ENCODE measurements at places on chromosomes 11 and 22.

DNA sequence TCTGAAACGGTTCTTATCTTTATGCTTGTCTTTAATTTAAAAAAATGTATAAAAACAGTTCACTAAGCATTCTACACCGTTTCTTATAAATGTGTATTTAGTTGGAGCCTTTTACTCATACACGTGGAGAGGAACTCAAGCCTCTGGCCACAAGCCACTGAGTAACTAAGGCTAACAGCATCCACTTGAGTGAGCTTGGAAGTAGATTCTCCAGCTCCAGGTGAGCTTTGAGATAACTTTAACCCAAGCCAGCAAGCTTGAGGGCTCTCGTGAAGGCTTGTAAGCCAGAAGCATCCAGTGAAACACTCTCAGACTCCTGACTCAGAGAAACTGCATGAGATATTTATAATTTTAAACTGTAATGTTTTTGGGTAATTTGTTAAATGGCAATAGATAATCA, 82.6 kb downstream of the ARHGAP20 start:
- DNase-seq: no peak

- DNase-seq: no peak
Measured at GRCh38 chr11:116964269-116964668, 126.8 kb upstream of the APOA1 start.

DNA sequence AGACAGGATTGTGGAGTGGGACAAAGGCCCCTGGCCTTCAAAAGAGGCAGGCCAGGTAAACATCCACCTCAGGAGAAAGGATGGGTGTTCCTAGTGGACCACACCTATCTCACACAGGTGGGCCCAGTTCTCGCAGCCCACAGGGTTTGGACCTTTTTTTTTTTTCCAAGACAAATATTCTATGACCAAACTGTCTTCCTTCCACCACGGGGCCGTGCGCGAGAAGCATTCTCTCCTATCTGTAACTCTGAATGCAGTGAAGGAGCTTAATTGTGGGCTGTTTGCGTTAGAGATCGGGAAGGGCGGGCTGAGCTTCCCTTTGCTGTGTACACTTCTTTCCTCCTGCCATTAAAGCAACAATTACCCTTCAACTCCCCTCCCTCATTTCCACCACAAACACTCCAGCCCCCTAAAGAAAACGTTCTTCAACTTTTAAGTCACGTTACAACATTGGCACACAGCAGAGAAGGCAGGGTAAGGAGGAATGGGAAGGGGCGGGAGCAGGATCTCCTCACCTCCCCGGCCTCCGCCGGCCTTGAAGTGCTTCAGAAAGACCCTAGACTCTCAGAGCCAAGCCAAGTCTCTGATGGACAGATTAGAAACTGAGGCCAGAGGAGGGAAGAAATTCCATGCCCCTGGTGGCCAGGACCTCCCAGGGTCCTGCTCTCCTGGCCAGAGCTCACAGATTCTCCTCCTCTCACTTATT, 238.4 kb downstream of the BUD13 start:
- no peak for DNase-seq

GRCh38 chr22:40070701-40071100, 75.9 kb downstream of the FAM83F start:
- no peak for DNase-seq

DNA sequence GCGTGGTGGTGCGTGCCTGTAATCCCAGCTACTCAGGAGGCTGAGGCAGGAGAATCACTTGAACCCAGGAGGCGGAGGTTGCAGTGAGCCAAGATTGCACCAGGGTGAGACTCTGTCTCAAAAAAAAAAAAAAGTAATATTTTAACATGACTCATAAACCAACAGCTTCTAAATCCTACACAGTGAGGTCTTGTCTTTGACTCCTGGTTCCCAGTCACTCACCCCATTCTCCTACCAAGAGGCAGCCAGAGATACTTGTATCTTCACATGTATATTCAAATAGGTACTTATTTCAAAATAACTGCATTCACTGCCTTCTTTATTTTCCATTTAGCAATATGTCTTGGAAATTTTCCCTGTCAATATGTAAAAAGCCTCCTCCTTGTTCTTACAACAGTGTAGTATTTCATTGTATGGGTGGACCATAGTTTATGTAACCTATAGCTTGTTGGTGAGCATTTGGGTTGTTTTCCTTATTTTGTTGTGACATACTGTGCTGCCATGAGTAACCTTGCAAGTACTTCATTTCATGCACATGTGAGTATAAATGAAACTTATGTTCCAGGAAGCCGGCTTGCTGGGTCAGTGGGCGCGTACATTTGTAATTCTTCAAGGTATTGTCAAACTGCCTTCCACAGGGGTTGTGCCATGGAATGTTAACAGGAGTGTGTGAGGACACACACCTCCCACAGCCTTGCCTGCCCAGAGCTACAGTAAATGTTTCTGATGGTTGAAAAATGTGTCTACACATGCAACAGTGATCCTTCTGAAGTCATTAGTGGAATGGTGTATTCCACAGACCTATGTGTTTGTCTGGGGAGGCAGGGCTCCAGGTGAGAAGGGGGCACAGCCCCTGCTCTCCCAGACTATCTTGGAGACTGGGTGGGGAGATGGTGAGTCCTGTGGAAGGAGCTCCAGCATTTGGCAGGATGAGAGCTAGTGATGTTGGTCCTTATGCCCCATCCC, 47.9 kb downstream of the OSBP2 start:
- DNase-seq: no peak

GRCh38 chr11:44313761-44314489, 4.0 kb upstream of the ALX4 start:
- DNase-seq: no peak

- DNase-seq: no peak
Measured at GRCh38 chr11:62689421-62690183, at the start of gene LRRN4CL. Gene LRRN4CL (minus strand): TSS chr11:62689530. CDS start chr11:62688508, 1,022 bp downstream.

DNA sequence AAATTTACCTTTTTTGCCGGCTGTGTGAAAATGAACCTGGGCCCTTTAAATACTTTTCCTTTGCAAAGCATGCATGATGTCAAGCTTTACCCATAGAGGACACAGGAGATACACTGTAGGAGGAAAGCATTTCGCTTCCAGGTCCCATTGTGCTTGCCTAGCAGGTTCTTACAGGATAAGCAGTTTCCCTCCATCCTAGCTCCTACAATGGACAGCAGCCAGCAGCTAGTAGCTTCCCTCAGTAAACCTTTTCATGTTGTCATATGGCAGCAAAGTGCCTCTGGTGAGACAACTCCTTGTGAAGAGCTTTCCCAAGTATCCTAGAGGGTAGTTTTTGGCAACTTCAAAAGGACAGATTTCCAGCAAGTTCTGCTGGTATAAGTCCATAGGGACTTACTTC, 78.4 kb downstream of the RBFOX2 start:
- no peak for DNase-seq

- DNase-seq: no peak
Measured at GRCh38 chr11:28476049-28476448, 367.9 kb downstream of the METTL15 start.

GRCh38 chr11:39036021-39036420, 2423.4 kb downstream of the LRRC4C start:
- DNase-seq: no peak

- peak; percentile 40 for DNase-seq
Measured at GRCh38 chr22:31956360-31956759, 12.0 kb downstream of the YWHAH start.

DNA sequence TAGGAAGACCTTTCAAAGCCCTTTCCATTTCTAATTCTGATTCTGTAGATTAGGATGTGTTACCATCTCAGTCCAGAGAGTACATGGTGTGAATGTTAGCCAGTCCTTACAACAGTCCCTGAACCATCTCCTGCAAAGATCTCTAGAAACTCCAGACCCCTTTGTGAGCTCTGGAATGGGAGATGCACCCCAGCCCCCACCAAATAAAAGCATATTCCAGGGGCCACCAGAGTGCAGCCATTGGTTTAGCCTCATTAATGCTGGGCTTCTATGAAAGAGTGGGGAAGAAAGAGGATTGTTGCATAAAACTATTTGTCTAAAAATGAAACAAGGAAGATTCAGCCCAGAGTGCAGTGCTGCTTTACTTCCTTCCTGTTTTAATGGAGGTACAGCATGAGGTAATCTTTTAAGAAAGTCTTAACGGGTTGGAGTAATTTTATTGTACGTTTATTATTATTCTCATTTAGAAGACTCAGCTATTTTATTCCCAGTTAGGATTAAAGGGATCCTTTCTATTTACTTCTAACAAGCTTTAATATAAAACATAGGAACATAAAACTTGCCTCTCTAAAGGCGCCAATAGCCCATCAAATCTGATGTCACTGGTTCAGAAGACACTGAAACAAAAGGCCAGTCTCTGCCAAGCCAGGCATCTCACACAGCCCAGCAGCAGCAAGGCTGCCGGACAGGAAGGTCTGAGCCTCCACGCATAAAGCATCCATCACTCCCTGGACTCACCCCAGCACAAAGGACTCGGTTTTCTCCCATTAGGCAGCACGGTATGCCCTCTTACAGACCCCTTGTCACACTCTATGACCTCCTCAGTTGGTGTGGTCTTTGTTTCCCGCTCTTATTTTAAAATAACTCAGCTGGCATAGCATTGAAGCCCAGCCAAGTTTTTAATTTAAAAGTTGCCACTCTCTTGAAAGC, 203.9 kb upstream of the BLID start:
- DNase-seq: no peak

DNA sequence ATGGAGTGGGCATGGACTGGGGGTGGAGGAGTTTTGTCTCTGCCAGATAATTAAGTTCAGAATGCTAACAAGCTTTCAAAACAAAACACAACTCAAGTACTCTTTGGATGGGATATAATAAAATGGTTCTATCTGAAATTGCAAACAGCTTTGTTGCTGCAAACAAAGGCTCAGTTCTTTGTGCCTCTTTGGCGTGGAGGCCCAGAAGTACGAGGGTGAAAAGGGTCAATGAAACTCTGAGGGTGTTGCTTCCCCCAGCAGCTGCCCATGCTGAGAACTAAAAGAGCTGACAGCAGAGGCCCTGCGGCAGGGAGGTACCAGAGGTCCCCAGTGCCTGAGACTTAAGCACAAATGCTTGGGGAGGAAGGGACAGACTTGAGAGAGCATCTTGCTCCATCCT, 26.5 kb upstream of the IGSF22 start:
- no peak for DNase-seq

GRCh38 chr11:81819462-81819861, 914.2 kb downstream of the FAM181B start:
- no peak for DNase-seq

DNA sequence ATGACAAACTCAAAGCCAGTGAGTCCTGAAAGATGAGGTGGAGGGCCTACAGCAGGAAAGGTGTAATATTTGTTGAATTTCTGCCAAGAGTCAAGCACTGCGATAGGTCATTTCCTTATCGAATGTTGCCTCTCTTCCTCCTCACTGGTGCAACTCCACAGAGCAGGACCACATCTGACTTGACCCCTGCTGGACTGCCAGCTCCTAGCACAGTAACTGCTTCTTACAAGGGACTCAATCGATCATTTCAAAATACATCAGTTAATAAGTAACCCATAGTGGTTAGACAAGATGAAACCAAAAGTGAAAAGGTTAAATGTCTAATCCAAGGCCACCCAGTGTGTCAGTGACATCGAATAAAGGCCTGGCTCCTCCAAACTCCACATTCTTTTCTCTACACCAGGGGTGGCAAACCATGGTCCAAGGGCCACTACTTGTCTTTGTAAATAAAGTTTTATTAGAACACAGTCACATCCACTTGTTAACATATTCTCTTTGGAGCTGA, 98.5 kb upstream of the CSNK2A3 start:
- DNase-seq: no peak

GRCh38 chr22:49739138-49739537, 88.5 kb downstream of the BRD1 start:
- DNase-seq: no peak

- DNase-seq: no peak
Measured at GRCh38 chr11:113504586-113504985, 29.4 kb upstream of the DRD2 start.

DNA sequence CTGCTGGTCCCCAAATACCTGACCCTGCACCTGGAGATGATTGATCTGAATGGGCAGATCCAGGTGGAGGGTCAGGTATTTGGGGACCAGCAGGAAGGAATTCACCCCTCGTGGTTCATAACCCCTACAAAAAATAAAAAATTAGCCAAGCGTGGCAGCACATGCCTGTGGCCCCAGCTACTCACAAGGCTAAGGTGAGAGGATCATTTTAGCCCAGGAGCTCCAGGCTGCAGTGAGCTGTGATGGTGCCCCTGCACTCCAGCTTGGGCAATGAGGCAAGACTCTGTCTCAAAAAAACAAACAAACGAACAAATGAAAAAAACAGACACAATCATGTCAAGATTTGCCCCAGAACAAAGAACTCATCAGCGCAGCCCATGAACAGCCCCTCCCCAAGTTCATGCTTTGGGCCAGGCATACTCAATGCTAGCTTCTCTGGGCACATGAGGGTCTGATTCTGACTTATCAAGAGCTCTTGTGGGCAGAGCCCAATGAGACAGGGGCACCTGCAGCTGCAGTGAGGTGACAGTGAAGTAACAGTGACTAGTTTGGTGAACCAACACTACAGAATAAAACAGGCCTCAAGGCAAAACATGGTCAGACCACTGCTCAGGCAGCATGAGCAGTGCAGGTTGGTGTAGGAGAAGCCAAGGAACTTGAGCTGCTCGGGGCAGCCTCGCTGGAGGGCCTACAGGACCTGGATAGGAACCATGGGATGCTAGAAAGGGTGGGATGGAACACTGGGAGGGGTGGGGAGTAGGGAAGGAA, 10.2 kb upstream of the FCHSD2 start:
- DNase-seq: no peak

DNA sequence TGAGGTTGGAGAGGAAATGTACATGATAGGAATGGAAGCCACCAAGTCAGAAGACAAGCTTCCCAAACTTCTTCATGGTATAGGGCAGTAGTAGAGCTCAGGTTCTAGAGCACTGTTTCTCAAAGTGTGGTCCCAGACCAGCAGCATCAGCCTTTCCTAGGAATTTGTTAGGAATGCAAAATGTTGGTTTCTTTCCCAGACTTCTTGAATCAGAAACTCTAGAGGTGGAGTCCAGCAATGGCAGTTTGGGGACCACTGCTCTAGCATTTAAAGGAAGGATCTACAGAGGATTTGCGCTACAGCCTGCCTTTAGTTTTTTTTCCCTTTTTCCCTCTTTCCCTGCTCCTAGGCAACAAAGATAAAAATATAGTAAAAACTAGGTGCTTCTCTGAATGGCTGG, 17.0 kb upstream of the MMP12 start:
- no peak for DNase-seq

- DNase-seq: no peak
Measured at GRCh38 chr11:123504401-123504800, 74.3 kb downstream of the GRAMD1B start.

GRCh38 chr22:27598792-27599191, 202.8 kb downstream of the MN1 start:
- no peak for DNase-seq

- no peak for DNase-seq
Measured at GRCh38 chr11:65606876-65607613, 7.0 kb downstream of the MAP3K11 start.

Measured in CD4-positive, alpha-beta T cell (primary cell).